ENCODE measurements at places on chromosomes 1 and 21.

- DNase-seq, result peak; percentile 30
Observed at GRCh38 chr21:36125512-36126207, 9.2 kb upstream of the CBR3 start.

DNA sequence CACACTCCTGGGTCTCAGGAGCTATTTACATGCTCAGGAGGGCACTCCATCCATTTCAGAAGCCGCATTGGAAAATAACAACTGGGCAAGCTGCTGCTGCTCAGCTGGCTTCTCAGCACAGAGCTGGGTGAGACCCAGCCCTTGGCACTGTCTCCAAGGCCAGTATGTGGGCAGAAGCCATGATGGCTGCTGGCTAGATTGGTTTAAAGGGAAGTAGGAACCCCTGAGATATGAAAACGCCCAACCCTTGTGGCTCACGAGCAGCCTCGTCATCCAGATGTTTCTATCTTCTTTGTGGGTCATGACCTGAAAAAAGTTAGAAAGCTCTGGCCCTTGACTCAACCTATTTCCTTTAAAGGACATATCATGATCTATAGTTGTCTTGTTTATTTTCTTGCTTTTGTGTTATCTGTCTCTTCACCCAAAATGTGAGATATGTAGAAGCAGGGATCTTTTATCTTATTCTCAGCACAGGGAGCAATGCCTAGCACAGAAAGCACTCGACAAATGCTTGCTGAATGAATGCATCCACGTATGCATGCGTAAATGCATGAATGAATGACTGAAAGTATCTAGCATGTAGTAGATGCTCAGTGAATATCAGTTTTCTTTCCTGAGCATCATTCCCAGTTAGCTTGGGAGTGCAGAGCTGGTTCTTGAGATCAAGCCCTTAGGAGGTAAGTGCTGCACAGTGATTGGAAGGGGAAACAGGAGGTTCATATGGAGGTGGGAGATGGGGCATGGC, 11.6 kb downstream of the MYBPH start:
- no peak for DNase-seq

- DNase-seq, result no peak
Observed at GRCh38 chr1:199808110-199808870, 219.2 kb upstream of the NR5A2 start.

DNA sequence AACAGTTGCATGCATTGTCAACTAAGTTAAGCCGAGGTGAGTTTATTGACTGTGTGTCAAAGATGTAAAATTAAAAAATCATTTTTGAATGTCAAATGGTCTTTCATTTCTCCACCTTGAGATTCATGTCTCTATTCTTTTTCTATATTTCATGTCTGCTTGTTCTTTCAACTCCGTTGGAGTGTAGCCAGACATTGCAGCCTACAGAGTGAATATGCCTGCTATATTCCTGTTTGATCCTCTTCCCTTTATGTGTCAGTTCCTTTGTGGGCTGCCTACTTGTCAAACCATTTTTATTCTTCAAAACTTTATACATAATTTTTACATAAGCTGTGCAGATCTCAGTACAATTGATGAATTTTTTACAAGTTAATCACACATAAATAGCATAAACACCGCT, 1325.8 kb upstream of the PRMT6 start:
- no peak for DNase-seq

DNA sequence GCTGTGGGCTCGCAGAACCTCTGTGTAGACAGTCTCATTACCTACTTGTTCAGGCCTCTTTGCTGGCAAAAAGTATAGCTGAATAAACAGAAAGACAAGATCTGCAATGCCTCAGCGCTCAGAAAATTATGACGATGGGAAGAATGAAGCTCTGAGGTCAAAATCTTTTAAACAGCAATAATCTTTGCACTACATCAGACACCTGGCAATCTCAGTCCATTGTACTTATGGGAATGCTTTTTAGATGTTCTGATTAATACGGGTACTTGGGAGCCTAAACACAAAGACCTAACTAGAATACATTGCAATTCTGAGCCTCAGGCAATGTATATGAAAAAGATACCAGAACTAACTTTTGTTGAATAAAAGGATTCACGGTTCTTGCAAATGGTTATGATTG, 410.7 kb downstream of the SMYD3 start:
- no peak for DNase-seq

- no peak for DNase-seq
Observed at GRCh38 chr1:18614069-18614735, 16.4 kb upstream of the PAX7 start.

GRCh38 chr1:9824702-9825089, 931 bp upstream of the CLSTN1 start:
- no peak for DNase-seq

DNA sequence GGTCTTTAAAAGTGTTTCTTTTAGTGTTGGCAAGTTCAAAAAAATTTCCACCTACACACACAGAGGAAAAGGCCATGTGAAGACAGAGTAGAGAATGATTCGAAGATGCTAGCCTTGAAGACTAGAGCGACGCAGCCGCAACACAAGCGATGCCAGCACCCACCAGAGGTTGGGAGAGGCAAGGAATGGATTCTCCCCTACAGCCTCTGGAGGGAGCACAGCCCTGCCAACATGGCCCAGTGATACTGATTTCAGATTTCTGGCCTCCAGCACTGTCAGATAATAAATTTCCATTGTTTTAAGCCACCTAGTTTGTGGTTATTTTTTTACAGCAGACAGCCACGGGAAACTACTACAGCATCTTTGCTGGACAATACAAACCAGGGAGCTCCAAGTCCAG, 6.9 kb upstream of the ADAR start:
- no peak for DNase-seq

DNA sequence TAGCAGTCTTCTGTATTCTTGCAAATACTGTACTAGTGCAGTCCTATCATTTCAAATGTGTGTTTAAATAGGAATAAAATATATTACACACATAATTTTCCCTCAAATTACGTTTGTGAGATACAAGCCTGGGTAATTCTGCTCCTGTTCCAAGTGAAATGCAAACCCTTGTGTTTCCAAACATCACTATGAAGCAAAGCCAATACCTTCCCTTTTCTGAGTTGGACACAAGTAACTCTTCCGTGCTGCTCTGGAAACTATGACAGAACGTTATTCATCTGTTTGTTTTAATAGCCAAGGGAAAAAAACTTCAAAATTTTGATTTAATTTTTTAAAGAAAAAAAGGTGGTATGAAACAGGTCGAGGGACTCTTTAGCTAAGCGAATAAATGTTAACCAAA, 73.7 kb upstream of the UBE2U start:
- DNase-seq, result no peak

GRCh38 chr1:211525101-211525676, 33.2 kb upstream of the RD3 start:
- DNase-seq, result no peak
